ENCODE measurements at places on chromosomes 7 and 10.

DNA sequence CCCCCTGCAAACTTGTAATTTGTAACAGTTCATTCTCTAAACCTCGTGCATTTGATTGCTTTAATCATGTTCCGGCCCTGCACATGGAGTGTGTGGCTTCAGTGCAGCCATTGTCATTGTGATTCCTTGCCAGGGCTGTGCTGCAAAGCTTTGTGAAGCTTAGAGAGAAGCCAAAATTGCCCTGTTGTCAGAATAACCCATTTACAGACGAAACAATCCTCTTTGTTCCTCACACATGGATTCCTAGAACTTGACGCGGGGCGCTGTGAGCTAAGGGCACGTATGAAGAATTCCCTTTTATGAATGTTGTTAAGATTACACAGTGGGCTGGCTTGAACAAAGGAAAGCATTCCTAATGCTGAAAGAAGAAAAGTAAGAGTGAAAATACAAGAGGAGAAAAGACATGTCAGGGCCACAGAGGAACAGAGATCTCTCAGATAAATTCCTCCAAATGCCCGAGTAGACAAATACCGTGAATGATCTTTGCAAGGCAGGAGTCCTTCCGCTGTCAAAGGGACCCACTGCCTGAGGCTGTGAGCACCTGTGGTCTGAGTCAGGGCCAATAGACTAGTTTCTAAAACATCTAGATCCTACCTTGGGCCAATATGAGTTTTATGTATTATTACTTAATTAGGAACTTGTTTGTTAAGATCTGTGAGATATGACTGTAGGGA, 205.4 kb upstream of the C7orf33 start:
- DNase-seq: no peak

DNA sequence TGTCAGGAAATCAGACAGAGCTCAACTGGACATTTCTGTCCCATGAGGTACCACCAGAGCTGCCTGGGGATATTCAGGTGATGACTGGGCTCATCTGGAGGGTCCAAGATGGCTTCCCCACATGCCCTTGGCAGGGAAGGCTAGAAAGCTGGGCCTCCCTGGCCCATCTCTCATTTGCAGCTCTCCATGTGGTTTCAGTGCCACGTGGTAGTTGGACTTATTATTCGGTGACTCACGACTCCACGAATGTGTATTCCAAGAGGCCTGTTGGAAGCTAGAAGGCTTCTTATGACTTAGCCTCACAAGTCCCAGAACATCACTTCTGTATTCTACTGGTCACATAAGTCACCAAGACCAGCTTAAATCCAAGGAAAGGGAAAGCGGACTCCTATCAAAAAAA, 22.8 kb downstream of the NSMCE4A start:
- DNase-seq: no peak

GRCh38 chr10:21269289-21269688, 256.2 kb downstream of the SKIDA1 start:
- no peak for DNase-seq

- DNase-seq: no peak
Measured at GRCh38 chr10:11294831-11295450, 277.3 kb downstream of the CELF2 start.

DNA sequence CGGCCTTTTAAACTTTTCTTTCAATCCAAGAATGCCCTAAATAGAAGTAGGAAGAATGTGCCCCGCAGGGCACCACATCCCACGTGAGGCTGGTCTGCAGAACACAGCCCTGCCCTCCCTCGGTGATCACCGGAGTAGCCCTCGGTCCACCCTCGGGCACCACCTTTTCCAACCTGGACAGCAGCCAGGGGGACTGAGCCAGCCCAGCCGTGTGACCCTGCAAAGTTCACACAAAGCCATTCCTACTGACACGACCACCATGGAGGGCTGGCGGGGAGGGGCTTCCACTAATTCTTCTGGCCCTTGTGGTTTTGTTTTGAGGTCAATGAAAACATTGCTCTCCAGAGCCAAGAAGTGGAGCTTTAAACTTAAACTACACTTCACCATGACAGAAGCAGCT, 132.2 kb downstream of the TCERG1L start:
- DNase-seq: no peak

DNA sequence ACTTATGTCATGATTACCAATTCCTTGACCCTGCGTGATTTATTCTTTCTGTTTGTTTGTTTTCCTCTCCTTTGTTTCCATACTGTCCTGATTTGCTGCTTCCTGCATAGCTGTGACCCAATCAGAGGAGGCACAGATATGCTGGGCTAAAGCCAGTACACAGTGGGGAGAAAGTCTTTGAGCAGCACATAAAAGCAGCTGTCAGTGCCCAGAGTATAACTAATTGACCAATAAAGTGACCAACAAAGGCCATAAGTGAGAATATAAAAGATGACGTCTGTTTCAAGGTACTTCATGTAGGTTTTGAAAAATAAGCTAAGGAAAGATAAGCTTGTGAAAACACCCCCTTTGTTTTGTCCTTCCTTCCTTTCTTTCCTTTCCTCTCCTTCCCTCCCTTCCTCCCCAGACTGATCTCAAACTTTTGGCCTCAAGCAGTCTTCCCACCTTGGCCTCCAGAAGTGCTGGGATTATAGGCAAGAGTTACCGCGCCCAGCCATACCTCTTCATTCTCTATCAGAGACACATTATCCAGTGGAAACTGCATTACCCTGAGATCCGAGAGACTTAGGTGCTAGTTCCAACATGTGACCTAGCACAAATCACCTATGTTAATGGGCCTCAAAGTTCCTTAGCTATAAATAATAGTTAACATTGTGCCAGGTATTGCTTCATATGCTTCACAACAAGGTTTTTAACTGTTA, 17.0 kb downstream of the BCAP29 start:
- DNase-seq: no peak

DNA sequence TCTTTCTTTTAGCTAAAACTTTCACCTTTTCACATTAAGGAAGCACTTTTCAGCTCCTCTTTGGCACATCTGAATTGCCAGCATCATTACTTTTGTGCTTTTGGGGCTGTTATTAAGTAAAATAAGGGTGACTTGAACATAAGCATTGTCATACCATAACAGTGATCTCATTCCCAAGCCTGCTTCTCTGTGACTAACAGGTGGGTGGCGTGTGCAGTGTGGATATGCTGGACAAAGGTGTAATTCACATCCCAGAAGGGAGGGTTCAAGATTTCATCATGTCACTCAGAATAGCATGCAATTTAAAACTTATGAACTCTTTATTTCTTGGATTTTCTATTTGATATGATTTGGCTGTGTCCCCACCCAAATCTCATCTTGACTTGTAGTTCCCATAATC, 517.4 kb upstream of the MKI67 start:
- DNase-seq: no peak

GRCh38 chr7:16493266-16493665, 27.7 kb upstream of the SOSTDC1 start:
- DNase-seq: no peak

DNA sequence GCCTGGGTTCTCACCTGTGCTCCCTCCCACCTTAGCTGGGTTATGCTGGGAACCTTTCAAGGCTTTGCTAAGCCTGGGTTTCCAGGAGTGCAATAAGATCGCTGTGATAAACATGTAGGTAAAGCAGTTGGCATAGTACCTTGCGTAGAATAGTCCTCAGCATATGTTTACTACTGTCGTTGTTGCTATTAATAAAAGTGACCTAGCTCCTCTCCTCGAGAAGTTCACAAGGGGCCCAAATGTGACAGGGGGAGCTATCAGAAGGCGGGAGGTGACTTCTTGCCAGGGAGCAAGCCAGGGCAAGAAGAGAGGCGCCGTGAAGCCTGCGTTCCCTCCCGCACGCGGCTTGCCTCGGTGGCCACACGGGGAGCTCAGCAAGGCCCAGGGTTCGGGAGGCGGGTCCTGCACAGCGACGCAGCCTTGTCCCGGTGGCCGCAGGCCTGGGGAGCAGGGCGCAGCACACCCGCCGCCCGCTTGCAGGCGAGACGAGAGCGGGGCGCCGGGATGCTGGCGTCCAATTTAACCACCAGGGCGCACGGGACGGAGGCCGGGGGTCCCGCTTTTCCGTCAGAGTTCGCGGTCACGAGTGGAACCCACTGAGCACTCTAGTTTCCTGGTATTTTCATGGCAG, 106.2 kb downstream of the SNX10 start:
- DNase-seq: no peak
